ENCODE measurements at places on chromosomes 3 and 15.
A peak's percentile ranks its signal among the peaks of the same experiment; 100 is the strongest.

- DNase-seq: no peak
Observed at GRCh38 chr3:64888840-64889392, 201.1 kb upstream of the ADAMTS9 start.

GRCh38 chr15:93649691-93650235, 560.8 kb upstream of the RGMA start:
- no peak for DNase-seq

GRCh38 chr15:34266751-34267150, 41.9 kb downstream of the EMC4 start:
- DNase-seq: no peak

DNA sequence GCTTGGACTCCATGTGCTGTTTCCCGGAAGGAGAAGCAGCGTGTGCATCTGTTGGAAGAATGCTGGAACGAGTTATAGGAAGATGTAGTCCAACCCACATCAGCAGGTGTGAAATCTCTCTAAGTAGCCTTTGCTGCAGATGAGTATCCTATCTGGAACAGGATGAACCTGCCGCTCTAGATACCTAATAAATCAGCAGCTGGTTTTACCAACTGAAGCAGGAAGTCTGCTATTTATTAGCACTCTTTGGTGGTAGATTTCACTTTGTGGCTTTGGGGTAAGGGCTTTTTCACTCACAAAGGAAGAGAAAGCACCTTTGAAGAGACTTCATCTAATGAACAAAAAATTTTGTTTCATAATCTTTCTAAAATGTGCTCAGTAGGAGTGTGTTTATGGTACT, 66.4 kb downstream of the DCUN1D1 start:
- DNase-seq: no peak

- DNase-seq: no peak
Observed at GRCh38 chr3:21062831-21063294, 688.1 kb downstream of the ZNF385D start.

GRCh38 chr3:32366638-32367397, 24.8 kb upstream of the CMTM7 start:
- DNase-seq: no peak

GRCh38 chr3:20516311-20516710, 330.3 kb upstream of the SGO1 start:
- no peak for DNase-seq

DNA sequence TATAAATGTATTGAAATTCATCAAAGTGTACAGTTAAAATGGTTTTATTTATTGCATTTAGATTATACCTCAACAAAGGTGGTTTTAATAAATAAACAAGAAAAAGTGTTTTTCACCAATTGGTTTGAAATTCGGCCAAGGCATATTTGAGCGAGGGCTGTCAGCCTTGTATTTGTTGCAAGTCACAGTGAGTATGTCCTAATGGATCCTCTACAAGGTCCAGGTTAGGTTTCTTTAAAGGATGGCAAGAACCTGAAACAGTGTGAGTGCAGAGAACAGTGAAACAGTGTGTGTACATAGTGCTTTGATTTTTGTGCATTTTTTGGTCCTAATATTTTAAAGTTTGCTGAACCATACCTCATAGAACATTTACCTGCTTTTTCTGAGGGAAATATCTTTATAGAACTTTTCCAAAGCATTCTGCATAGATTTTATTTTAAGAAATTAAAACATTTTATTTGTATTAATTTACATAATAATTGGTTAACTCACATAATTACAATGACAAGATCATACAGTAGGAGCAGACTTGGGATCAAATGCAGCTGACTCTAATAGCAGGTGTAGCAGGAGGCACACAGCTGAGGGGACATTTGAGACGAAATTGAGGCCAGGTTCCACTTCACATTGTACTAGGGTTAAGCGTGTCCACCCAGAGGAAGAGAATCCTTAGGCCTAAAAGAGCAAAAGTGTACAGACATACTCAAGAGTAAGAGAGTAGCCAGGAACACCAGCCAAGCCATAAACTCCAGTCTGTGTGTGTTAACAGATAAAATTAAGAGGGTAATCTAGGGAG, 428.8 kb upstream of the TPRG1 start:
- DNase-seq: no peak

- no peak for DNase-seq
Observed at GRCh38 chr15:77406846-77407245, 13.1 kb downstream of the PEAK1 start.

GRCh38 chr15:52653431-52653964, 25.7 kb downstream of the ATOSA start:
- peak; percentile 68 for DNase-seq

GRCh38 chr3:9806688-9807589, 3.1 kb upstream of the TTLL3 start:
- DNase-seq: no peak

DNA sequence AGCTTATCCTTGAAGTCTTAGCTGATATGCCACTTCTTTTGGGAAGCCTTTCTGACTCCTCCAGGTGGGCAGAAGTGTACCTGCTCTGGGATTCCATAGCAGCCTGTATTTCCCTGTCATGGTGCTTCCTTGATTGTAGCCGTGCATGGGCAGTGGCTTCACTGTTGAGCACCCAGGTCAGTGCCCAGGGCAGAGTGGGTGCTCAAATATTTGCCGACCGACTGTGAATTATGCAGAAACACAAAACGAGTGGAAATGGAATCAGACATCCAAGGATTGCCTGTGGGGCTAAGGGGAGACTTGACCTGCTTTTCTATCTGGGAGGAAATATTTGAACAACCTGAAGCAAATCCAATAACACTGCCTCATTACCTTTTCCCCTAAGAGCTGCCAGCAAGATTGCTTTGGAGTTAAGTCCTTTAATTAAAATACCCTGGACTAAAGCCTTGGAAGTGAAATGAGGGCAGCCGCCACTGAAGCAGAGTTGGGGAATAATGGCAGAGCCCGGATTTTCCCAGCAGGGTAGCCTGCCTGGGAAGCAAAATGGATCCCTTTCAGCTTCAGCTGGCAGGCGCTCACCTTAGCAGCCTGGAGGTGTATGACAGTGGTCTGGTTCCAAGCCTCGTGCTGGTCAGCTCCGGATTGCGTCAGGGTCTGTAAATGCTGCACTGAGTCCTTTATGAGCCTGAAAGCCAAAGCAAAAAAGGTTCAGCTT, 14.9 kb downstream of the ACOX2 start:
- DNase-seq: no peak

- DNase-seq: no peak
Observed at GRCh38 chr15:66057089-66057488, 187.8 kb downstream of the RAB11A start.

DNA sequence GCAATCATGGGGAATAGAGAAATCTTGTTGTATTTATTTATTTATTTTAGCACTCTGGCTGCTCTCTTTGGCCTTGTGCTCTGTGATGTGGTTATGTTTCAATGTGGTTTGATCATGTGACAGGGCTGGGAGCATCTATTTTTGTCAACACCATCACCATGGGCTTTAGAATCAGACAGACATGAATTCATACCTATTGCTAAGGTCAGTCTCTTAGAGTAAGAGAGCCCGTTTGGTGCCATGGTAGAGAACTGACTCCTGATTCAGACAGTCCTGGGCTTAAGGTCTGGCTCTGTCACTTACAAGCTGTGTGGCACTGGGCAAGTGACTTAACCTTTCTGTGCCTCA, 157.0 kb downstream of the RYR3 start:
- DNase-seq: no peak

DNA sequence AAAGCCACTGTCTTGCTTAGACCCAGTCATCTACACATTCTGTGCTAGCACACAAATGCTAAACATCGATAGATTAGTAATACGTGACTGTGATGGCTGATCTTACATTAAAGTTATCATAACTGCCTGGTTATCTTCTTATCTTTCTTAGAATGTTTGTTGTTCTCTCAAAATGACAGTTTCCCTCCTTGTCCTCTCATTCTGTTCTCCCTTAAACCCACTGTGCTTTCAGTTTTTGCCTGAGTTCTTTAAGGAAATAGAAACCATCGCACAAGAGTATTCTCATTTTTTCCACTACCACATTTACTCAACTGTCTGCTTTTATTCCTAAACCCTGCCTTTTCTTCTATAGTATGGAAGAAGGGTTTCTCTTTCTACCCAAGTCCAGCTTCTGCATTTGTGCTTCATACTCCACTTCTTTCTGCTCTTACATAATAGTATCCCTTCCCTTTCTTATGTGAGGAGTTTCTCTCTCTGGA, 17.1 kb downstream of the STX19 start:
- no peak for DNase-seq

DNA sequence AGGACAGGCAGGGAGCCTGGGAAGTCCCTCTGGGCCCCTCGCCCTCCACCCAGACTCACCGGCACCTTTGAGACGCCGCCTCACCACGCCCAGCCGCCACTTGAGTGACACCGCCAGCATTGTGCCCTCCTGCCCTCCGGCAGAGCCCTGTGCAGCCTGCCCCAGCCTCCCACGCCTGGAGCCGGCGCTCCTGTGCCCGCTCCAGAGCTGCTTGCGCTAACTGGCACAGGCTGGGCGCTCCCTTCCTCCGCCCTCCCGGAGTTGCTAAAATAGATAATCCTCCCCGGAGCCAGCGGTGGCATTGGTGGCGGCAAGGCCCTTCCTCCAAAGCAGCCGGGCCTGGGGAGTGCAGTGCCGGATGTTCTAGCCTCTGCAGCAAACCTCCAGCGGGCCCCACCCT, 15.7 kb upstream of the GRIP2 start:
- DNase-seq: no peak

DNA sequence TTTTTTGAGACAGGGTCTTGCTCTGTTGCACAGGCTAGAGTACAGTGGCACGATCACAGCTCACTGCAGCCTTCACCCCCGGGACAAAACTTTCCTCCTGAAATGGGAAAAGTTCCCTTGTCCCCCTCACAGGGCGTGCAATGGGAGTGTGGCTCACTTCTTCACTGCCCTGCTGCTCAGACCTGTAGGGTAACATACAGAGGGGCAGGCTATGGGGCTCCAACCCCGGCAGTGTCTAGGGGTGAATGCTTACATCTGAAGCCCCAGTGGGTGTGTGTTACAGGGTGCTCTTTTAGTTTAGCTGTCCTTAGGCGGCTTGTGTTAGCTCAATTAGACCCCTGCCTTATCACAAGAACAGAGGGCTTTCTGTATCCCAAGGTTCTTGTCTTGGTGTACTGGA, 157.3 kb downstream of the RBPMS2 start:
- no peak for DNase-seq

DNA sequence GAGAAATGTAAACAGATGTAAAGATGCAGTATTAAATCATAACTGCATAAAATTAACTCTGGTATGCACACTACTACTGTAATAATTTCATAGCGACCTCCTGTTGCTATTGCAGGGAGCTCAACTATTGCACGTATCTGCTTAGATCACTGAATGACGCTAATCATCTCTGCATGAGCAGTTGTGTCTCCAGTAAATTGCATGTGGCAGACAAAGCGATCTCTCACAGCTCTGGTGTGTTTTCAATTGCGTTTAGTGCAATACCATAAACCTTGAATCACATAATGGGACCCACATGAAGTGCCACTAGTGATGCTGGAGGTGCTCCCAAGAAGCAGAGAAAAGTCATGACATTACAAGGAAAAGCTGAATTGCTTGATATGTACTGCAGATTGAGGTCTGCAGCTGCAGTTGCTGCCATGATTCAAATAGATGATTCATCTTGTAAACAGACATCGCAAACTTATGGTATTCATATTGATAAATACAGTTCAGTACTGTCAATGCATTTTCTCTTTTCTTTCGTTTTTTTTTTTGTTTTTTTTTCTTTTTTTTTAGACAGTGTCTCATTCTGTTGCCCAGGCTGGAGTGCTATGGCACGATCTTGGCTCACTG, 30.2 kb upstream of the LCTL start:
- DNase-seq: peak; percentile 24

Measured in Panc1 (cell line).